ENCODE measurements at places on chromosomes 7 and 10.
A peak's percentile ranks its signal among the peaks of the same experiment; 100 is the strongest.

DNA sequence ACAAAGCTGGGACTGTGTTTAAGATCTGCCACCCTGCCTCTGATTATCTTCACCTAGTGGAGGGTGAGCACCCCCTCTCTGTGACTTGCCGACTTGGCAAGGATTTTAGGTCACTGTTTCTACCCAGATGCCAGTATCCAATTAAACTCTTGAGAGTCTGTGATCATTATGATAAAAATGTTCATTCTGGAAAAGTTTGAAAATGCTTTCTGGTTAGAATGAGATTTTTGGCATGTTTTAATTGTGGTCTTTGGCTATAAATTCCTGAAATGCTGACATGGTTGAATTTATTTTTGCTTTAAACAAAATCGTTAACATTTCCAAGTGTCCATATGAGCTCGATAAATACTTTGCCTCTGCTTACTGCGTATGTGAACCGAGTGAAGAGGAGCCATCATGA lies 221.4 kb downstream of the BICC1 start:
- DNase-seq, result no peak

- no peak for DNase-seq
These were observed 7.2 kb downstream of the GNB2 start for GRCh38 chr7:100680576-100681271.

DNA sequence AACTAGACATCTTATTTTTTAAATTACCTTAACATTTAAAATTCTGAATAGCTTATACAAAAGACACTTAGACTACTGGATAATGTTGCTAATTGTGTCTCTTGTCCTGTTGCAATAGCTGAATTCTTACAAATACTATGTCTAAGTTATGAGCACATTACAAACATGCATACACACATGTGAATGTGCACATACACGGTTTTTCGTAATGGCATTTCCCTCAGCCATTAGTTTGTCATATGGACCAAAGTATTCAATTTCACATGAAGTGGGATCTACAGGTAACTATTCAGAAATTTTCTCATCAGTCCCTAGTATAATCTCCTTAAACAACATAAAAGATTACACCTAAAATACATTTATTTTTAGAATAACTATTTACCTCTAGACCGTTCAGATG lies 178.6 kb upstream of the BET1 start:
- DNase-seq, result no peak

- peak; percentile 80 for DNase-seq
These were observed 55.1 kb downstream of the CUBN start for GRCh38 chr10:17074541-17074847.

GRCh38 chr10:43252166-43252782 lies 14.6 kb downstream of the RASGEF1A start:
- DNase-seq, result no peak

- DNase-seq, result peak; percentile 40
These were observed 39.0 kb upstream of the SLC16A12 start for GRCh38 chr10:89574368-89574767.

GRCh38 chr10:118106426-118106825 lies 59.7 kb upstream of the RAB11FIP2 start:
- DNase-seq, result no peak

- DNase-seq, result peak; percentile 67
These were observed 45.3 kb upstream of the PIK3AP1 start for GRCh38 chr10:96765406-96766240.

GRCh38 chr10:125159486-125159931 lies 854 bp downstream of the CTBP2 start:
- no peak for DNase-seq

GRCh38 chr10:78407009-78407711 lies 373.5 kb downstream of the RPS24 start:
- peak; percentile 52 for DNase-seq

DNA sequence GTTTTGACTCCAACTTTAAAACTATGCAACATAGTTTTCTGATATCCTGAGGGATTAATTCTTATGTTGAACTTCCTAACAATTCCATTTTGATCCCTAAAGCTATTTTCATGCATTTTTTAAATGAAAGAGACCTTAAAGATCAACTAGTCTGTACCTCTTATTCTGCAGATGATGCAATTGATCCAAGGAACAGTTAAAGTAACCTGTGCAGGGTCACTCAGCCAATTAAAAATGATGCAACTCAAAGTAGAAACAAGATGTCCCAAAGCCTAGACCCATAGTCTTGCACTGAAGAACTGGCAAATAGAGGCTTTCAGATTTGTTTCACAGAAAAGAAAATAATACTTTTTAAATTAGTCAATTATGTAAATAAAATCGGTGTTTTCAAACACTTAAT lies 86.3 kb downstream of the IMMP2L start:
- no peak for DNase-seq

DNA sequence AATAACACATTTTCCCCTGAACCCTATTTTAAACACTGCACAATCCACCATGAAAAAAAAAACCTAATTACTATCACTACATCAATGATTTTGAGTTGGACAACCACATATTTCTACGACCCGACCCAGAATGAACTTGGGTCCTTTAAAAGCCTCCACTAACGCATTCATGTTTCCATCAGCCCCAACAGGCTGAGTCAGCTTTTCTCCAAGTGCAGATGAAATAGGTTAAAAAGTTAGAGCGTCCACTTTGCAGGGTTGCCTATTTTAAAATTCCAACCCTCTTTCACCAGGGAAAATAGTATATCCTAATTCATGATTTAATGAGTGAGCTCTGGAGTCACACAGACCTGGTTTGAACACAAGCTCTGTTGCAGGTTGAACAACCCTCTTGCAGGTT lies 501.0 kb upstream of the SORCS1 start:
- DNase-seq, result no peak

GRCh38 chr7:32273297-32273696 lies 203.1 kb upstream of the PDE1C start:
- DNase-seq, result no peak

DNA sequence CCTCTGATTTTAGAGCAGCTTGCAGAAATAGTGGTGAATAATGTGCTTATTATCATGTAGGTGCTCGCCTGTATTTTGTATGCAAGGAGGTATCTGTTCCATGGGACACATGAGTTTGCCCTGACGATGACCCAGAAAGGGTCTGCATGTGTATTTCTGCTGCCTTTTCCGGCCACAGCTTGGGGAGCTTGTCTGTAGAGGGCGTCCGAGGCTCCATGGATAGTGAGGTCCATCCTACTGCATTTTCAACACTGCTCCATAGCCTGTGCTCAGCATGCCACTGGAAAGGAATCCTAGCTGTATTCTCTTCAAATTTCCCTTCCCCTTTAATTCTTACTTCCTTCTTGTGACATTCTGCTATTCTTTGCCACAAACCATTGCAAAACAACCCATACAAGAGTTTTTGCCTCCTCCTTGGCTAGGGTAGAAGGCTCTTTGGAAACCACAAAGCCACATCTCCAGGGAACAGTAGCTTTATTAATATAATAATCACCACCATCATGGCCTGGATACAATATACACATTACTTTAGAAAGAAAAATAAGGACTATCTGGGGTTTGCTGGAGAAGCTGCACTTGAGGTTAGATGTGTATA lies 127.7 kb downstream of the DYNC1I1 start:
- DNase-seq, result peak; percentile 21

- no peak for DNase-seq
These were observed 68.4 kb downstream of the CDHR3 start for GRCh38 chr7:106031300-106032035.

DNA sequence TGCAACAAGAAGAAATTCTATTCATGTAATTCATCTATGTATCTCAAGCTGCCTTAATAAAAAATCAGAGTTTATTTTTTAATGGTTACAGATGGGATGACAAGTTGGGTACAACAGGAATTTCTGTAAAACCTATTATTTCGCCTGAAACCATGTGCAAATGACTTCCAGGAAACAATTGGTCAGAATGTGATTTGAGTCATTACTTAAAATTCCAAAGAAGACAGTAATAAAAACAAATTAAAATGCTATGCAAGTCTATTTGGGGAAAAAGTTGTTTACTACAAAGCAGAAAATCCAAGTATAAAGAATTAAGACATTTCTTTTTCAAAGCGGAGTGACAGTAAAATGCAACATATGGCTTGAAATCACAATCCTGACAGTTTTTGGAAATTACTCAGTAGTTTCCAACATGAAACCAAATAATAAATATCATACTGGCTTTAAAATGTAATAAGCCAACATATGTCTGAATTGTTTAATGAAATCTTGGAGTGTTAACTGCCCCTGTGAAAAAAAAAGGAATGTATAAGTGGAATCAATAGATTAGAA lies 41.5 kb upstream of the SEMA3C start:
- DNase-seq, result no peak

DNA sequence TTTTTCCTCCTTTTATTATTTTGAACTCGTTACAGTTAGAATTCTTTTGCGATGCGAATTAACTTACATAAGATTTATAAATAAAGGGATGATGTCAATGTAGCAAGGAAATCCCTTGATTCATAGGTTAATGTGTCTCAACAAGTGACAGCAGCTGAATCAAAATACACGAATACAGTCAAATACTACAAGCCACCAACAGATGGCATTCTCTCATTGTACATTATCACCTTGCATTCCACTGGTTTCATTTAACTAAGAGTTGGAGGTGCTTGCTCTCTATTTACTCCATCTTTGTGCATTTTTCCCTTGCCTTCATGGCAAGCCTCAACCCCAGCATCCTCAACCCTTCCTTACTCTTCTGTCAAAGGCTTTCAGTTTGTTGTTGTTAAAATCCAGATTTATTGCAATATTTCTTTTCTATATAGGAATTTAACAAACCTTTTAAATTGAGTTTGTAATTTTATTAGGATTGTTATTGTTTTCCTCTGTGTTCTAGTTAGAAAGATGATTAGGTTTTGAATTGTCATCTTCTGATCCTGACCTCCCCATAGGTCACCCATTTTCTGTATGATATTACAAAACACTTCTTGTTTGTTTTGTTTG lies 78.3 kb downstream of the SLC25A40 start:
- DNase-seq, result peak; percentile 62

GRCh38 chr7:100966542-100967291 lies 2.6 kb upstream of the MUC12 start:
- no peak for DNase-seq

DNA sequence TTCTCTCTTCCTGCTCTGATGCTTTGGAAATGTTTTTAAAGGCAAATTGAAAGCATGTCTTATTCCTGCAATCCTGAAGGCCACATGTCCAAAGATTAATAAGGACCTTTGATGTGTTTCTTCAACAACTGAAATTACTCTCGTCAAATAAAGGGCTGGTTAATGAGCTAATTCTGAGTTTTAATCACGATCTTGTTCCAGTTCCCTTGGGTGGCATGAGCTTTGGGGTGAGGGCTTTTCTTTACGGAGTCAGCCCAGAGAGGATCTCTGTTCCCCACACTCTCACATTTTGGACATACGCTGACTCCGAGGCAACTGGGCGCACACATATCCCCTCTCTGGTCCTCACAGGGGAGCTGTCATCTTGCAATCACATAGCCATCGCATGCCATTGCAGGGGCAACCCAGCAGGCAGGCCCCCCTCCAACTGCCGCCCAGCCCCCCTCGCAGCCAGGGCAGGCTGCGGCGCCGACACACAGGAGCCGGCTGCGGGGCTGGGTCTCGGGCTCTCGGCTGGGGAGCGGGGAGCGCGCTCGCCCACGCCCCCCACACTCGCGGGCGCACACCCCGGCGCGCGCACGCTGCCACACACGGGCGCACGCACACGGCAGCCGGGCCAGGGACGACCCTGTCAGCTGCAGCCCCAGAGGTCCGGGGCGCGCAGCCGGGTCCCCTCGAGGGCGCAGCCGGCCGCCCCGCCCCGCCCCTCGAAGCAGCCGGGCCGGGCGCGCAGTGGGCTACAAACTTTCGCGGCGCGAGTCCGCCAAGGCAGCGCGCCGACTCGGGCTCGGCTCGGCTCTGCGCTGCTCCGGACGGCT lies at the start of gene GDF10:
Gene GDF10 (plus strand): TSS at position 587 of the 818 bp plus-strand sequence. CDS start 455 bp downstream, outside the sequence.
- no peak for DNase-seq

DNA sequence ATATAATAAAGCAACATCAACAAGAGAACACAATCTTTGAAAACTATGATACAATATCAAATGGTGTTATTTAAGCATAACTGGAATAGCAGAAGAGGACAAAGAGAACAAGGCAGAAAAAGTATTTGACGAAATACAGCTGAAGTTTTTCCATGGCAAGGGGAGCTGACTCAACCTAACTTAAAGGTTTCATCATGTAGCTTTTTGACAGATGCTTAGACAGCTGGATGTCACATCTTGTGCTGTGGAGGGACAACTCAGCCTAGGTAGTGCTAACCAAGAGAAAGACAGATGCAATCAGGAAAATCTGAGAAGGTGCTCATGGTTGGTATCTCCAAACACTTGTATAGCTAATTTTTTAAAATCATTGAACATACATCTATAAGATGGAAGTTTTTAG lies 208.2 kb downstream of the TFEC start:
- DNase-seq, result no peak

- peak; percentile 35 for DNase-seq
These were observed 297.0 kb downstream of the CCDC3 start for GRCh38 chr10:12704488-12704887.

DNA sequence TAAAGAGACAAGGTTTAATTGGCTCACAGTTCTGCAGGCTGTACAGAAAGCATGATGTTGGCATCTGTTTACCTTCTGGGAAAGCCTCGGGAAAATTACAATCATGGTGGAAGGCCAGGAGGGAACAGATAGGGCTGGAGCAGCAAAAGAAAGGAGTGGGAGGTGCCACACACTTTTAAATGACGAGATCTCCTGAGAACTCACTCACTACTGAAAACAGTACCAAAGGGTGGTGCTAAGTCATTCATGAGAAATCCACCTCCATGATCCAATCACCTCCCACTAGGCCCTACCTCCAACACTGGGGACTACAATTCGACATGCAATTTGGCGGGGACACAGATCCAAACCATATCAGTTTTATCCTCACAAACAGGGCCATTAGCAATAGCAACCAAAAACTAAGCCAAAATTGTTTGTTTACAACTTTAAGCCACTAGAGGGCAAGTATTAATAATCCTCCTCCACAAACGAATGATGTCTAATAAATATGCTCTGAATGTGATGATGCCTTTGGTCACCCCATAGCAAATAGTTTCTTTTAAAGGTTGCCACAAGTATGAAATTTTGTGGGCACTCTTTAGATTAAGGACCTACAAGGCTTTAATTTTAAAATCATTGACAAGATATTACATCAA lies 129.2 kb upstream of the NRBF2 start:
- peak; percentile 36 for DNase-seq

GRCh38 chr7:90383422-90383821 lies 19.8 kb upstream of the CLDN12 start:
- no peak for DNase-seq

DNA sequence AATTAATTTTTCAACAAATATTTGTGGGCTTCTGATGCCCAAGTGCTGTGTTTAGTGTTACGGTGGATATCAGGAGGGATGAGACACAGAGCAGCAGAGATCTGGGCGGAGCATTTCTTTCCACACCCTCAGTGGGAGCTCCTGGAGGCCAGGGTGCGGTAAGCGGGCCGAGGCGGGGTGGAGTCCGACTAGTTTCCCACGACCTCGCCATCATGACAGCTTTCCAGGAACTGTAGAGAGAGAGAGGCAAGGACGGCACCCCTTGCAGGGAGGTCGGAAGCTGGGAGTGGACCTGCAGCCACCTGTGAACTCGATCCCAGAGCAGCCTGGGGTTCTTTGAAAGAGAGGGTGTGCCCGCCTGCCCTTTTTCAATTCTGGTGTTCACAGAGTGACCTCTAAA lies 128.2 kb downstream of the ACTR3B start:
- DNase-seq, result no peak

Data from inflammatory macrophage treated with lipopolysaccharide for 4 hours (primary cell).